ENCODE measurements at places on chromosomes 3 and 15.
A peak's percentile ranks its signal among the peaks of the same experiment; 100 is the strongest.

DNA sequence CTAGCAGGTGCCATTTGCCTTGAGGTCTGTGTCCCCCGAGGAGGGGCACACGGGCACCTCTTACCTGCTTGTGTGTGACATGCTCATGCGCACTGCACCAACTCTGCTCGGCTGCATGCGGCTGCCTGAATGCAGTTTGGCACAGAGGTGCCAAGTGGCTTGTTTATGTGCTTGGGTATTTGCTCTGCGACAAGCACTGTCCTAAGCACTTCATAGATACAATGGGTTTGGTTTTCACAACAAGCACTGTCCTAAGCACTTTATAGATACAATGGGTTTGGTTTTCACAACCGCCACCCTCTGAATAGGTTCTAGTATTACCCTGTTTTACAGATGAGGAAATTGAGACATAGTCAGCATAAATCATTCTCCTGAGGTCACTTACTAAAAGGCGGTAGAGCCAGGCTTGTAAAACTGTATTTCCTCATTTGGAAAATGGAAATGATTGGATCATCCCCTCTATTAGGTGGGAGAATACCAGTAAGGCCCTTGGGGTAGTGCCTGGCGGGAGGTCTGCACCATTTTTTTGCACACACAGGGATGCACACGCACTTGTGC is 487 bp downstream of the ITIH4 start:
- DNase-seq = no peak

DNA sequence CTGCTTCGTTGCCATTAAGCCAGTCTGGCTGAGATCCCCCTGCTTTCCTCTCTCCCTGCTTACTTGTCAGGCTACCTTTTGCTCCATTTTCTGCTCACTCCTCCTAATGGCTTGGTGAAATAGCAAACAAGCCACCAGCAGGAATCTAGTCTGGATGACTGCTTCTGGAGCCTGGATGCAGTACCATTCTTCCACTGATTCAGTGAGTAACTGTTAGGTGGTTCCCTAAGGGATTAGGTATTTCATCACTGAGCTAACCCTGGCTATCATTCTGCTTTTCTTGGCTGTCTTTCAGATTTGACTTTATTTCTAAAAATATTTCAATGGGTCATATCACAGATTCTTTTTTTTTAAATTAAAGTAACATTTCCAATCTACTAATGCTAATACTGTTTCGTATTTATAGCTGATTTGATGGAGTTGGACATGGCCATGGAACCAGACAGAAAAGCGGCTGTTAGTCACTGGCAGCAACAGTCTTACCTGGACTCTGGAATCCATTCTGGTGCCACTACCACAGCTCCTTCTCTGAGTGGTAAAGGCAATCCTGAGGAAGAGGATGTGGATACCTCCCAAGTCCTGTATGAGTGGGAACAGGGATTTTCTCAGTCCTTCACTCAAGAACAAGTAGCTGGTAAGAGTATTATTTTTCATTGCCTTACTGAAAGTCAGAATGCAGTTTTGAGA is 25.0 kb downstream of the CTNNB1 start:
- peak; percentile 90 for DNase-seq

DNA sequence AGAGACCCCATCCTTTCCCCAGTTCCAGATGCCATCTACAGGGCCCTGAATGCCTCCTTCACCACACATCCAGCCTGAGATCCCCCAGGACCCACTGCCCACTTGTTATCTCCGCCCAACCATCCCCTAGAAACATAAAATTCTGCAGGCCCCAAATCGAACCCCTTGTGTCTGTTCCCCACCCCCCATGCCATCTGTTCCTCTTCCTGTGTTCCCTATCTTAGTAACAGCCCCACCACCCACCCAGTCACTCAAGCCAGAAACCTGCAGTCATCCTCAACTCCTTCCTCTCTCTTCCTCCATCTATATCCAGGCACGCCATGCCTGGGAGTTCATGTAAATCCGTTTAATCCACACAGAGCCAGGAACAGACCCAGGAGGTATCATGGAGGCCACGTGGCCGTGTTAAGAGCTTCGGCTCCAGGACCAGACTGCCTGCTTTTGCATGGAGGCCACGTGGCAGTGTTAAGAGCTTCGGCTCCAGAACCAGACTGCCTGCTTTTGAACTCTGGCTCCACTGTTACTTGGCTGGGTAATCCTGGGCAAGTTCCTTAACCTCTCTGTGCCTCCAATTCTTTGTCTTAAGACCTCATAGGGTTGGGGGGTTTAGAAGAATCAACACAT is 4.8 kb downstream of the CSRNP1 start:
- peak; percentile 35 for DNase-seq

- DNase-seq = no peak
Observed at GRCh38 chr3:60755094-60755493, 496.2 kb downstream of the FHIT start.

GRCh38 chr3:146646261-146646660 is 41.1 kb upstream of the PLSCR5 start:
- no peak for DNase-seq

DNA sequence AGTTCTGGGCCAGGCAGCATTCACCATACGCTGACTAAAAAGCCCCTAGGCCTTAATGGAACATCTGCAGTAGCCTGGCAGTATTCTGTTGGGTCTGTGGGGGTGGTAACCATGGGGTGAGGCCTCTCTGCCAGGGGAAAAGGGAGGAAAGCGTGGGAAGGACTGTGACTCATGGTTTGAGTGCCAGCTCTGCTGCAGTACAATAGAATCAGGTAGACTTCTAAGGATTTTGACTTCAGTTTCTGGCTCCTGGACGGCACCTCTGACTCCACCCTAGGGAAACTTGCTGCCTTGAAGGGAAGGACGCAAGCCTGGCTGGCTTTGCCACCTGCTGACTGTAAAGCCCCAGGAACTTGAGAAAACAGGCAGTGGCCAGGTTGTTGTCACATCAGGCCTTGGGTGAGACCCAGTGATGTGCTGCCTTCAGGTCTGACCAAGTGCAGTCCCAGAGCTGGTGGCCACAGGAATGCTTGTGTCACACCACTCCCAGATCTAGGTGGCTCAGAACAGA is 148.6 kb downstream of the SUCNR1 start:
- peak; percentile 15 for DNase-seq
